Breast epithelium (tissue), 4 donors: ENCODE measurements at places on chromosomes 12 and 14.

DNA sequence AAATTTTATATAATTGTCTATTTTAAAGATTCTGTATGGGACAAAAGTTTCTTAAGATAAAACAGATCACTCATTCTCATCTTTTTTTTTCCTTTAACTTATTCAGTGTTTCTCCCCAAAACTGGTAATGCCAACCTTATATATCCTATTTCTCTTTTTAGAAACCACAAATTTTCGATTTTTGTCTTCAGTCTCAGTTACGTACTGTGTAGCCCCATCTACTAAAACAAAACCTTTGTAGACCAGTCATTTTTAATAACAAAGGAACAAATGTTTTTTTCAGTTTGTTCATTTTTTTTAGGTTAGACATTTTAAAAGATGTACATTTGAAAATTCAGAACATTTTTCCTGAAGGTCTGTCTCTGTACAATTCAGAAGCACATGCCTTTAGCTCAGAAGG, 18.2 kb downstream of the PNMA1 start:
- no peak for DNase-seq

DNA sequence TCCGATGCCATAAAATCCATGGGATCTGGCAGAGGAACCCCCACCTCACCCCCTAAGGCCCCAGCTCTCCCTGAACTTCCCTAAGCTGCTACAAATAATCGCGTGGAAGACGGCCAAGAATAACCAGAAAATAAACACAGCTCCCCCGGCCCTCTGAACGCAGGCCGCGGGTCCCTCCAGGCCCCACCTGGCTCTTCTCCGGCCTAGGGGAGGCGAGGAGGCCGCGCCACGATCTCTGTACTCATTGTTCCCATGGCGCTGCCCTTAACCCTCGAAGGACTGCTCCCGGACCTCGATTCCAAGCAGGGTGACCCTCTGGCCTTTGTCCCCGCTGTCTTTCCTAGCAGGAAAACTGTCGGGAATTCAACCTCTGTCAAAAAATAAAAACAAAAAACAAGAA, 33.9 kb upstream of the TBX5 start:
- no peak for DNase-seq

GRCh38 chr12:12338527-12339168, 11.4 kb downstream of the MANSC1 start:
- DNase-seq, result no peak

DNA sequence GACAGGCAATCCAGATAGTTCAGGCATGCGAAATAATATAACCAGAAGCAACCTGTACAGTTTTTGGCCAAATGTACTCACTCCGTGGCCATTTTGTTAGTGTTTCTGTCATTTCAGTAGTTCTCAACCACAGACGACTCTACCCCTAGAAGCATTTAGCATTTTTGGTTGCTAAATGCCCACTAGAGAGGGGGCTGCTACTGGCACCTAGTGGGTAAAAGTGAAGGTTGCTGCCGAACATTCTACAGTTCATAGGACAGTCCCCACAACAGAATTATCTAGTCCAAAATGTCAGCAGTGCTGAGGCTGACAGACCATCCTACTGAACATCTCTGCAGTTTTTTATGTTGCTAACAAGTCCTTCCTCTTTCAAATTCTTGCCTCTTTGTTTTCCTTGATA, 107.4 kb downstream of the TSHR start:
- no peak for DNase-seq

GRCh38 chr14:69741055-69741454, 25.9 kb upstream of the SRSF5 start:
- no peak for DNase-seq

DNA sequence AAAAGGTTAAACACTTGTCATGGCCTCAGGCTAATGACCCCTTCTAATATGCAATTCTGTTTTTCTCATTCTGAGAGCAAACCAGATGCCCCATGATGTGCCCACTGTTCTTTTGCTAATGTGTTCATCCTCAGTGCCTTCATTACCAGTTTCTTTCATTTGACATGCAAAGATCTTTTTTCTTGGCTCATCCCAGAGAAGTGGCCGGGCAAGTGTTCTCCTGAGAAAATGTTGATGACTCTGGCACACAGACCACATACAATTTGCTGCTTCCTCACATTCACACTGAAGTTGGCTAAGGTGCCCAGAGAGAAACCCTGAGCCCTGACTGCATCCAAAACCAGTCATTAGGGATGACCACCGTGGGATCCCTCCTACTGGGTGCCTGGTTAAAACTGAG, 833.3 kb downstream of the DIO2 start:
- DNase-seq, result no peak

DNA sequence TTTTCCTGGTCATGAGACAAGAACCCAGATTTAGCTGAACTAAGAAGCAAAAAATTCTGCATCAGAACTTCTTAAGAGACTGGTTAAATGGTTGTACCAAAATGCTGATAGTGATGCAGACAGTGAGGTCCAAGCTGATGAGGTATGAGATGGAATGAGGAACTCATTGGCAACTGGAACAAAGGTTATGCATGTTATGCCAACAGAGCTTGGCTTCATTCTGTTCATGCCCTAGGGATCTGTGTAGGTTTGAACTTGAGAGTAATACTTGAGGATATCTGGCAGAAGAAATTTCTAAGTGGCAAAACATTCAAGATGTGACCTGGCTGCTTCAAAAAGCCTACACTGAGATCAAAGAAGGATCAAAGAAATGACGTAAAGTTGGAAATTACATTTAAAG, 398.0 kb downstream of the FSCB start:
- DNase-seq, result no peak

- DNase-seq, result peak; percentile 77
Observed at GRCh38 chr12:48996794-48997718, 2.1 kb downstream of the DDN start.

DNA sequence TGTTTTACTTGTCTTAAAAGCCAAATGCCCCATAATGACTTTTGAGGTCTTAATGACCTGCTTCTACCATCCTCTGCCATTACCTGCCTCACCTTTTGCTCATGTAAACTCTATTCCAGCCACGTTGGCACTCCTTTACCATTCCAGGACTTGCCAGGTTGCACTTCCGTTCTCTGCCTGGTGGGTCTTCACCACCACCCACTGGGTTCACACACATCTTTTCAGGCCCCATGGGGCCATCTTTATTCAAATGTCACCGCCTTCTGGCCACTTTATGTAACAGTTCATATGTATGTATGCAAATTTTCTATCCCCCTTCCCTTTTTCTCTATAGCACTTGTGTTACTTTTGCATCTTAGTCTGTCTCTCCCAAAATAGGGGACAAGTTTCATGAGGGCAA, 57.7 kb downstream of the ATP2A2 start:
- no peak for DNase-seq

- DNase-seq, result no peak
Observed at GRCh38 chr14:60021619-60022018, 70.1 kb upstream of the PCNX4 start.

DNA sequence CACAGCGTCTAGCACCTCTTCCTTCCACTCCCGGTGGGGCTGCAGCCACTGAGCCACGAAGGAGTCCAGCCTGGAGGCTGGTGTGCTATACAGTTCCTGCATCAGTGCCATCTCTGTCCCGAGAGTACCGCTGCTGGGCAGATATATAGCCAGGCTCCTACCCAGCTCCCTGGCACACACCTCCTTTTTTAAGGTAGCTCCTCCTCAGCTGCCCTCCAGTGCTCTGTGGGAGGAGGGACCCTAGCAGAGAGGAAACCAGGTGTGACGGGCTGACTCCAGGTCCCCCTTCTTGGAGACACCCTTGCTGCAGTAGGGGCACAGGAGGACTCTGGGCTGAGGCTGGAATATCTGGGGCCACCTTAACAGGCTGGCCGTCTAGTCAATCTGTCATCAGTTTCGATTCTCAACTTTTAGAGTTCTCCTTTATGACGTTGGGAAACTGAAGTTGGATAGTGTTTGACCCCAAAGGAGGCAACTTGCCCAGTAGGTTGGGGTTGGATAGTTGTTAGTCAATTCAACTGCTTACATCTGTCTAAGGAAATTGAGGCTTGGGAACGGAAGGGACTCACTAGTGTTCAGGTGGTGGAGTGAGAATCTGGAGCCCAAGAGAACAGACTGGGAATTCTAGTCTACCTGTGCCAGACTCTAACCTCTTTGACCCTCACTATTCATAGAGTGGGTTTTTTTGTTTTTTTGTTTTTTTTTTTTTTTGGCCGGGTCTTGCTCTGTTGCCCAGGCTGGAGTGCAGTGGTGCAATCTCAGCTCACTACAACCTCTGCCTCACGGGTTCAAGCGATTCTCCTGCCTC, at the start of gene OASL:
OASL (minus strand) TSS at position 386 of the 808 bp plus-strand sequence; CDS start at position 111, 275 bp downstream.
- DNase-seq, result no peak

DNA sequence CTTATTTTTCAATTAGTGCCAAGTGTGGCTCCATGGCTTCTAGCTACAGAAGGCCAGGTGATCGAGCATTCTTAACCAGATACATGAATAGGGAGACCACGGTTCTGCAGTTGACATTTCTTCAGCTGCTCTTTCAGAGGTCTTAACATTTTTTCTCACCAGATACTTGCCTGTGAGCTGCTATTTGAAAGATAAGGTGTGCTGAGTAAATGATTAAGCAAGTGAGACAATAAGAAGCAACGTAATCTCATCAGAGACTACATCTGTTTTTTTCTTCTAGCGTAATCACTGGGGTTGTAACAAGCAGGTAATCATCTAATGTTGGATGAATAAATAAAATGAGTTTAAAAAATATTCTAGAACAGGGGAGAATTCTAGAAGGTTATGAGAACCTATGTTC, 912.9 kb downstream of the DIO2 start:
- no peak for DNase-seq

DNA sequence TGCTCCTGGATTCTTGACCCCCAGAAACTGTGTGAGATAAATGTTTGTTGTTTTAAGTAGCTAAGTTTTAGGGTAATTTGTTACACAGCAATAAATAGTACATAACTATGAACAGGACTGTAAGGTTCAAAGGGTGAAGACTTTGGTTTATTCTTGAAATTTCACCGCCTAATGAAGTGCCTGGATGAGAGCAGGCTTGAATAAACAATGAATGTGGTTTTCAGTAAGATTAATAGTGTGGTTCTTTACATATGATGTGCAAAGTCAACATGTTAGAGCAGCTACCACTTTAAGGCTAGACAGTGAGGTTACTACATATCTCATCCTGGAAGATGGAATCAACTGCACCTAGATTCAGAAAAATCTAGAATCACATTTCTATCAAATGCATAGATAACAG, 145.2 kb upstream of the BTG1 start:
- no peak for DNase-seq

DNA sequence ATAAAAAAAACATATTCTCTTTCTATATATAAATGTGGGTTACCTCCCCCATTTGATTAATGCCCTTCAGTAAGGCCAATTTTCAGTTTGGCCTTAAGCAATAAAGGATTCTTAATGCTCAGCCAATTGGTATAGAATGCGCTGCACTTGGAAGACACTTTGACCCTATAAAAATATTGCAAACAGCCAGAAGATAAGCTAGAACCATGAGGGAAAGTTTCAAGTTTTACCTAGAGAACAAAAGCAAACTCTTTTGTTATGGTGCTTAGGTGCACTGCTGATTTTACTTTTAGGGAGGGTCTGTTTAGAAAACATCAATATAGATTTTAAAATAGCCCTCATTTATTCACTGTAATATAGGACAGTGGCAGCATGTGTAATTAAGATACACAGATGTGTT, 251.6 kb upstream of the SLC16A7 start:
- DNase-seq, result no peak
